ENCODE measurements at places on chromosomes 3 and 15. TPM values are rescaled to one million over a fixed set of nuclear protein-coding genes. Genes with fewer than 3 reads are reported as not detected.

The HRH1 gene
- total RNA-seq: 8.0 TPM

The FOXL2 gene
- 2.5 TPM for total RNA-seq

The FETUB gene
- 0.25 TPM for total RNA-seq

The OSBPL10 gene
- total RNA-seq: 13.0 TPM

The RBMS3 gene
- 0.43 TPM for total RNA-seq

The ARGFX gene
- not detected for total RNA-seq

The PPARG gene
- 36.5 TPM for total RNA-seq

The WNT7A gene
- total RNA-seq: 0.19 TPM

The GOLGA6L4 gene
- 0.90 TPM for total RNA-seq

The GATM gene
- 2.1 TPM for total RNA-seq

The NAA50 gene
- 179 TPM for total RNA-seq

The DPPA2 gene
- not detected for total RNA-seq

The PARL gene
- 61.4 TPM for total RNA-seq

The ROPN1 gene
- not detected for total RNA-seq

The CMSS1 gene
- total RNA-seq: 58.9 TPM

The SERPINI2 gene
- total RNA-seq: not detected

The CLDN18 gene
- total RNA-seq: not detected

The TIMP4 gene
- total RNA-seq: 12.3 TPM

The CHRNA5 gene
- 34.6 TPM for total RNA-seq

Measured in A549 treated with CORT108297 at 1 μM for 4 hours (cell line).